Kidney (tissue), 22 donors: ENCODE measurements at places on chromosomes 13 and 19. TPM values are rescaled to one million over a fixed set of nuclear protein-coding genes. Genes with fewer than 3 reads are reported as not detected.

GRCh38 chr13:51970349-51970748 lies 40.9 kb downstream of the ATP7B start:
- no peak overlapping the region for H3K4me3 ChIP-seq
- H3K27ac ChIP-seq, result no peak overlapping the region
- no peaks in the 10 kb centered on the region for H3K27me3 ChIP-seq
- H3K4me1 ChIP-seq, result no peaks in the 10 kb centered on the region
- no peak for DNase-seq

DNA sequence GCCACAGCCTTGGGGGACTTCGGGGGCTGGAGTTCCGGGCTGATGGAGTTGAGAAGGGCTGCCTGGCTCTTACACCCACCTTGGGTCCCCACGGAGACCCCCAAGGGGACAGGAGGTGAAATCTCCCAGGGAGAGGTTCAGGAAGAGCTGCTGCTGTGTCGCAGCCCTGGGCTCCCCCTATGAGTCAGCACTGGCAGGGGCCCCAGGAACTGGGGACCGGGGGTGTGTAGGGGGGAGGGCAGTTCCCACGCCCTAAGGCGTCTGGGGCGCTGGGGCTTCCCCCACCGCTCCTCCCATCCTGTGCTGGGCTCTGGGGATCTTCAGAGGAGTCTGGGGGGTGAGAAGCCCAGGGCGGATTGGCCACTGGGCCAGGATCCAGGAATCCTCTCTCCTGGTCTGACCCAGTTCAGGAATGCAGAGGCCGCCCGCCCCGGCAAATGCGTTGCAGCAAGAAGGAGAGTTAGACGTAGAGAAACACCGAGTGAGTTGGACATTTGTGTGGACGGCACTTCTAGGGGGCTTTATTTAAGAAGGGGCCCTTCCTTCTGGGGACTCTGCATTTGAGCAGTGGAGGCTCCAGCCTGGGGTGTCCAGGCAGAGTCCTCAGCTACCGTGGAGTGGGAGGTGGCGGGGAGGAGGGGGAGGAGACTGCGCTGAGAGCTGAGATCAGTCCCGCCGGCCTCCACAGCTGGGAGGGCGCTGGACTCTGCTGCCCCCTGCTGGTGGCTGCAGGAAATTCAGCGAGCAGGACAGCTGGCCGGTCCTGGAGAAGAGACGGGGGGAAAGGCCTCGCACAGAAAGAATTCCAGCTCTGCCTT lies 15.0 kb upstream of the NANOS3 start:
- H3K27me3 ChIP-seq, result no peaks in the 10 kb centered on the region
- H3K4me1 ChIP-seq, result no peaks in the 10 kb centered on the region
- no peaks in the 10 kb centered on the region for H3K36me3 ChIP-seq
- peak; percentile 96 for DNase-seq

DNA sequence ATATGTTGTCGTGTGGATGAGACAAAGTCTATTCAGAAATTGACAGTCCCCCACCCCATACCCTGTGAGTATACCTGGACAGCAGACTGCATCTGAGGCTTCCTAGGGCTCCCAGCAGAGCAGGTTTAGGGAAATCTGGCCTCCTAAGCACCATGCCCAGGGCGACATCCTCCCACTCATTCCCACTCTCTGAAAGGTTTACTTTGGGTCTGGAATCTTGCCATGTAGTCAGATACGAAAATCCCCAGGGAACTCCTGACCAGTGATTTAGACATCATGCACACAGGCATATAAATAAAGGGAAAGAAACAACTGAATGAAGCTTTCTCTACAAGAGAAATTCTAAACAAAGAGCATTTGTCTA lies 717 bp upstream of the NALCN start:
- H3K4me1 ChIP-seq, result no peaks in the 10 kb centered on the region
- no peaks in the 10 kb centered on the region for H3K36me3 ChIP-seq
- no peak overlapping the region for H3K27ac ChIP-seq

DNA sequence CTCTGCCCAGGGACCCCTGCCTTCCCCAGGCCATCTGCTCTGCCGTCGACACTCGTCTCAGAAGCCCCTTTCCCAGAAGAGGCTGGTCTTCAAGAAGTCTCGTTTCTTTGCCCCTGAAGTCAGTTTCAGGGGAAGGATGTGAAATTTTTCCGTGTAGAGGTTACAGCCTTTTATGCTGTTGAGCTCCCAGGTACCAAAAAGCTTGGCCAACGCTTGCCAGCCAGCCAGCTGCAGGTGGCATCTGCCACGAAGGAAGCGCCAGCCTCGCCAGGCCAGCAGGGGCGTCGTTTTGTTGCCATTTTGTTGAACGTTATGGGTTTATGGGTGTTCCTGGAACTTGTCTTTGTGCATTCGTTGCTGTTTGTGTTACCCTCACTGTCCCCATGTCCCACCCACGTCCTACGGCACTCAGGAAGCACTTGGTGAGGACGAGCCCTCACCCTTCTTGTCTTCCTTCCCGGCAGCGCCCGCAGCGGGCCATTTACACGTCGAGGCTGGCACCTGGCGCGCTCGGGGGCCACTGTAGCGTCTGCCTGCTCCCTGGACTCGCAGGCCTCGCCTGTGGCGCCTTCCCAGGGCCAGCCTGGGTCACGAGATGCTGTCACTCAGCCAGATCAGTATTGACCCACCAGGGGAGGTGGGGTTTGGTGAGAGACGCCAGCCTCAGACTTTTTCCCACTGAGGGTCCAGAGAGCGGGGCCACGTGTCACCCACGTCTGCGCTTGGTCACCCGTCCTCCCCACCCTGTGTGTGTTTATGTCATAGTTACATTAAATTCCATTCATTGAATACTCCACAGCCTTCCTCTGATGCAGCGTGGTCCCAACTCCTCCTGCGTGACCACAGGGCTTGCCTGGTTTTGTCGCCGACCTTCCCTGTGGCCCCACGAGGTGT lies 37.1 kb downstream of the AP1M1 start:
- H3K27me3 ChIP-seq, result no peaks in the 10 kb centered on the region
- H3K4me3 ChIP-seq, result no peak overlapping the region
- no peaks in the 10 kb centered on the region for H3K4me1 ChIP-seq
- peaks cover 29% of the 10 kb centered on the region for H3K36me3 ChIP-seq
- DNase-seq, result no peak

- no peaks in the 10 kb centered on the region for H3K27me3 ChIP-seq
- H3K27ac ChIP-seq, result no peak overlapping the region
- H3K4me1 ChIP-seq, result no peaks in the 10 kb centered on the region
- H3K4me3 ChIP-seq, result no peak overlapping the region
- no peak for DNase-seq
These were observed 17.4 kb downstream of the RUBCNL start for GRCh38 chr13:46369506-46370277.

- no peak for DNase-seq
- H3K4me1 ChIP-seq, result no peaks in the 10 kb centered on the region
- H3K4me3 ChIP-seq, result no peak overlapping the region
- H3K27me3 ChIP-seq, result no peaks in the 10 kb centered on the region
These were observed 12.3 kb downstream of the MEF2B start for GRCh38 chr19:19157808-19158207.

DNA sequence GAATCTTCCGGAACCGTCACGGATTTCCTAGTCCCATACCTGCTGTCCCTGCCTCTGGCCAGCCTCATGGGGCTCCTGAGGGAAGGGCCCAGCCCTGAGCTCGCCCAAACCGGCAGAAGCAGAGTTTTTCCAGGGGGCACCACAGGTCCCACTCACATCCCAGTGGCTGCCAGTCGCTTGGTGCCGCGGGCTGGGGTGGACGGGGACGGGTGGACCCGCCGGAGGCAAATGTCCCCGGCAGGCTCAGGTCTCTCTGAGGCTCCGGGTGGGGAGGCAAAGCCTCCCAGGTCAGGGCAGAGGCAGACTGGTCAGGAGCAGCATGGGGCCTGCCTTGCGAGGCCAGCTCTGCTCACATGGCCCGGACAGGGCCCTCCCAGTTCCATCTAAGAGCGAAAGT lies 24.8 kb downstream of the ADPRHL1 start:
- no peaks in the 10 kb centered on the region for H3K36me3 ChIP-seq
- no peaks in the 10 kb centered on the region for H3K27me3 ChIP-seq
- H3K27ac ChIP-seq, result no peak overlapping the region
- DNase-seq, result peak; percentile 33
- no peak overlapping the region for H3K4me3 ChIP-seq

GRCh38 chr13:41699759-41700158 lies 242.4 kb downstream of the RGCC start:
- no peak for DNase-seq
- H3K27me3 ChIP-seq, result no peaks in the 10 kb centered on the region
- H3K4me3 ChIP-seq, result no peak overlapping the region
- H3K36me3 ChIP-seq, result no peaks in the 10 kb centered on the region
- H3K27ac ChIP-seq, result no peak overlapping the region

DNA sequence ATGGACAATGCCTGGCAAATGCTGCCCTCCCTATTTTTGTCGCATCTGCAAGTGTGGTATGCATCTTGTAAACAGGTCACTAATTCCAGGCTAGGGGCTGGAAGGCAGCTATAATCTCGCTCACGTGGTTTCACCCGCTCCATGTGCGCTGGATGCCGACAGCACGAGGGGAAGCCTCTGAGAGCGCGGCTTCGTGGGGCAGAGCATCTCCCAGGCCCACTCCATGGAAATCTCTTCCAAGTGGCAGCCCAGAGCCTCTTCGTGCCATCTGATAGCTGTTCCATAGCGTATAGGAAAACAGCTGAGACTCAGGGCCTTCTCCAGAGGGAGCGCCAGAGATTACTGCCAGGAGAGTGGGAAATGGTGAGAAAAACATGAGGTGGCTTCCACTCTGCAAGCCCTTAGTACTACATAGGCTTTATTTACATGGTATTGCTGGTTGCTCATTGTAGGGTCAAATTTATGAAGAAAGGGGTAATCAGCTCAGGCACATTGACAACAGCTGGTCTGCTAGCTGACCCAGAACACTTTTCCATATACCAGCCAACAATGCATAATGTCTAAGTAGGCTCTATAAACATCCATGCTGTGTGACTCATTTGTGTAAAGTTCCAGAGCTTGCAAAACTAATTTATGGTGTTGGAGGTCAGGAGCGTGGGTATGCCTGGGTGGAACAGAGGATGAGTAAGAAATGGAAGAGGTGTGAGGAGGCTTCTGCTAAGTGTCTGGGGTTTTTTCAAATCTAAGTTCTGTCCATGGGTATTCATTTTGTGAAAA lies 165.2 kb downstream of the SHISA2 start:
- H3K27me3 ChIP-seq, result no peaks in the 10 kb centered on the region
- DNase-seq, result no peak
- no peaks in the 10 kb centered on the region for H3K36me3 ChIP-seq
- H3K4me3 ChIP-seq, result no peak overlapping the region

CAMSAP3 gene
- 19.3 TPM for polyA plus RNA-seq

SULT2B1 gene
- 2.3 TPM for polyA plus RNA-seq

POGLUT2 gene
- polyA plus RNA-seq, result 4.9 TPM
